ENCODE measurements at places on chromosomes 7 and 10. TPM values are rescaled to one million over a fixed set of nuclear protein-coding genes. Genes with fewer than 3 reads are reported as not detected.

- DNase-seq, result no peak
Observed at GRCh38 chr7:17342756-17343155, 44.3 kb downstream of the AHR start.

The ADCY1 gene
- 0.58 TPM for total RNA-seq

- no peak for DNase-seq
Observed at GRCh38 chr10:95312257-95312656, 21.5 kb upstream of the PDLIM1 start.

The OR9A2 gene
- total RNA-seq, result not detected

- no peak for DNase-seq
Observed at GRCh38 chr10:100799881-100800280, 54.5 kb downstream of the PAX2 start.

The PKD1L1 gene
- total RNA-seq, result 0.17 TPM

The MYPN gene
- total RNA-seq, result 0.05 TPM

DNA sequence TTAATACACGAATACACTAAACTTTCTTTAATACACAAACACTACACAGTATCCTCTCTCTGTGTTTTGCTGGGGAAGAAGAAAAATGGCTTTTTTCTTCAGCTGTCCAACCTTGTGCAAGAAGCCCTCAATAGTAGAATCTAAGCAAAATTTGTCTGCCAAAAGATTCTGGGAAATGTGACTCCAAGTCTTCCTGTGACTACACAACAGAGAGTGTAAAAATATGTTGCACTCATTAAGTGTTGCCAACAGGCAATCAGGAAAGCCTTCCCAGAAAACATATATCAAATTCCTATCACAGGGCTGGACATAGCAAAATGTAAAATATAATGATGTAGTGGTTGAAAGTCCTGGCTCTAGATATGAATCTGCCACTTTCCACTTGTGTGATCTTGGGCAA is 825.1 kb upstream of the ZWINT start:
- DNase-seq, result no peak

- no peak for DNase-seq
Observed at GRCh38 chr7:17709127-17709526, 231.2 kb downstream of the SNX13 start.

The BTBD16 gene
- total RNA-seq, result not detected

The CNPY1 gene
- not detected for total RNA-seq
